ENCODE measurements at places on chromosomes 1 and 21.
A peak's percentile ranks its signal among the peaks of the same experiment; 100 is the strongest.

DNA sequence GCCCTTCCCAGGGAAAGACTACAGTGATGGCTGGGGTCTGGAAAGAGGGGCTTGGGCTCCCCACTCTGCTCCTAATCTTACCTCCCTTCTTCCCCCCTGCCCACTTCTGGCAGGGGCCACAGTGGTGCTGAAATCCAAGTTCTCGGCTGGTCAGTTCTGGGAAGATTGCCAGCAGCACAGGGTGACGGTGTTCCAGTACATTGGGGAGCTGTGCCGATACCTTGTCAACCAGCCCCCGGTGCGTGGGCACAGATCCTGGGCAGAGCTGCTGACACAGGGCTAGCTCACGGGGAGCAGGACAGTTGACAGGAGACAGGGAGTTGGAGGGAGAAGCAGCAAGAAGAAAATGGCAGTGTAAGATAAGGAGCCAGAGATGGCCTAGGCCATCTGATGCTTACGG, 2.4 kb downstream of the SLC27A3 start:
- no peak for DNase-seq

- no peak for DNase-seq
Measured at GRCh38 chr1:197096137-197096536, 29.1 kb upstream of the F13B start.

- no peak for DNase-seq
Measured at GRCh38 chr1:62790716-62791115, 6.8 kb downstream of the ATG4C start.

- no peak for DNase-seq
Measured at GRCh38 chr1:154468535-154469250, 33.3 kb upstream of the TDRD10 start.

DNA sequence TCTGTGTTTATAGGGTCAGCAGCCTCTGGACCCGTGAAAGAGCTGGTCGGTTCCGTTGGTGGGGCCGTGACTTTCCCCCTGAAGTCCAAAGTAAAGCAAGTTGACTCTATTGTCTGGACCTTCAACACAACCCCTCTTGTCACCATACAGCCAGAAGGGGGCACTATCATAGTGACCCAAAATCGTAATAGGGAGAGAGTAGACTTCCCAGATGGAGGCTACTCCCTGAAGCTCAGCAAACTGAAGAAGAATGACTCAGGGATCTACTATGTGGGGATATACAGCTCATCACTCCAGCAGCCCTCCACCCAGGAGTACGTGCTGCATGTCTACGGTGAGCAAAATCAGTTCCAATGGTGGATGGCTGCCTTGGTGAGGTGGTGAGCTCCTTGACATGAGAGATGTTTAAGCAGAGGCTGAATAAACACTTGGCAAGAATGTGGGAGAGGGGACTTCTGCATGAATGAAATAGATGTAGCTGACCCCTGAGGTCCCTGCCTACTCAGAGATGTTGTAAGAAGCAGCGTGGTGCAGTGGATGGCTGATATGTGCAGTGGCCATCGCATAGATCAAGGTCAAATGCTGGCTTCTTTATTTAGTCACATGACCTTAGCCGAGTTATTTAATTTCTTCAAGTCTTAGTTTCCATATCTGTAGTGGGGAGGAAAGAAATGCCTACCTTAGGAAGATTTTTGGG, 9.3 kb downstream of the SLAMF7 start:
- DNase-seq, result no peak

- no peak for DNase-seq
Measured at GRCh38 chr1:15424981-15425380, 13.3 kb upstream of the CTRC start.

GRCh38 chr21:45910548-45911221, 70.9 kb upstream of the COL6A1 start:
- DNase-seq, result no peak

- no peak for DNase-seq
Measured at GRCh38 chr21:33391656-33392055, 11.6 kb upstream of the IFNGR2 start.

DNA sequence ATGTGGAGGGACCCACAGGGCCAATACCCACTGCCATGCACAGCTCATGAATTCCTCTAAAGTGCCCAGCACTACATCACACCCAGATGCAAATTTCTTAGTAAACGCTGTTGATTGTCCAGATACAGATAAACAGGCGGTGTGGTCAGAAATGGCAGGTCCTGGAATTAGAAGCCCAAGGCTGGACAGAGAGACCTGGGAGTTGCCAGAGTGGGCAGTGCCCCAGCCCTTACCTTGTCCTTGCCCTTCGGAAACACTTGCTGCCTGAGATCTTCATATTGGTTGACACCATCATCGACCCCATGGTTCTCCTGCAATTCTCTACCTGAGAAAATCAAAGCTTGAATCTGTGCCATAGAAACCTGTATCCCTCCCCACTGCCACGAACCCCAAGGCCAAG, 149.3 kb upstream of the ETV3 start:
- DNase-seq, result no peak

DNA sequence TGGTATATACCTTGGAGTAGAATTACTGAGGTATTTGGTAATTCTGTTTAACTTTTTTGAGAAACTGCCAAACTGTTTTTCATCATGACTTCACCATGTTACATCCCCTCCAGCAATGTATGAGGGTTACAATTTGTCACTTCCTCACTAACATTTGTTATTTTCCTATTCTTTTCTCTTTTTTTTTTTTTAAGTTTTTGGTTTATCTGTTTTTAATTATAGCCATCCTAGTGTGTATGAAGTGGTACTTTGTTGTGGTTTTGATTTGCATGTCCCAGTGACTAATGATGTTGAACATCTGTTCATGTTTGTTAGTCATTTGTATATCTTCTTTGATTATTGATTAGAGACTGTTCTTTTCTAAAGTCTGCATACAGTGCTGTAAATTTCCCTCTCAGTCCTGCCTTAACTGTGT, 147.3 kb downstream of the HS2ST1 start:
- no peak for DNase-seq

DNA sequence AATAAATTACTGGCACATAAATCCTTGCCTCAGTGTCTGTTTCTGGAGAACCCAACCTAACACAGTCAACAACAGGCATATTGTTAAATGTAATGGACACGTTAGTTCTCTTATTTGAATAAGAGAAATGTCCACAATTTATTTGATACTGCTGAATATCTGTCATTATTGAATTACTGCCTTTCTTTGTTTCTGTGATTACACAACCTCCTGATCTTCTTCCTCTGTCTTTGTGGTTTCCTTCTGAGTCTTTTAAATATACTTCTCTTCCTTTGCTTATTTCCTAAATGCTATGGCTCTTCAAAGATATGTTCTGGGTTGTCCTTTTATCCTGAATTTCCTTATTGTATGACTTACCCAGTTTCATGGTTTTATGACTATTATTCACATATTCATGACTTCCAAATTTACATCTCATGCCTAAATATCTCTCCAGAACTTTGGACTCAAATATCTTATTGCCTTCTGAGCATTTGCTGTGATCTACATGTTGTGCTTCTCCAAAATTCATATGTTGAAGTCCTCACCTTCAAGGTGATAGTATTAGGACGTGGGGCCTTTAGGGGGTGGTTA, 39.9 kb downstream of the MSH4 start:
- DNase-seq, result no peak

DNA sequence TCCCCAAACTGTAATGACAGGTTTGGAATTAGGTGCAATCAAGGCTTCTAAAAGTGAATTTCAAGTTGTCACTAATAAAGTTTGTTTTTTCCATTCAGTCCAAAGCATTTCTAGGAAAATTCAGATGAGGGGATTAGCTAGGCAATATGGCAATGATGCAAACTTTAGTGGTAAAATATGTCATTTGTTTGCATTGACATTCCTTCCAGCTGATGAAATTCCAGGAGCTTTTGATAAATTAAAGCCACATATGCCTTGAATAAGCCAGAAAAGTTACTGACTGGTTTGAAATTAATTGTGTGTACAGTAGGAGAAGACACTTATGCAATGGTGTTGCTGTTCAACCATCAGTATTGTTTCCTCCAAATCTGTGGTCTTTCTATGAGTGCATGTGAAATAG, 57.8 kb downstream of the MROH9 start:
- DNase-seq, result no peak

DNA sequence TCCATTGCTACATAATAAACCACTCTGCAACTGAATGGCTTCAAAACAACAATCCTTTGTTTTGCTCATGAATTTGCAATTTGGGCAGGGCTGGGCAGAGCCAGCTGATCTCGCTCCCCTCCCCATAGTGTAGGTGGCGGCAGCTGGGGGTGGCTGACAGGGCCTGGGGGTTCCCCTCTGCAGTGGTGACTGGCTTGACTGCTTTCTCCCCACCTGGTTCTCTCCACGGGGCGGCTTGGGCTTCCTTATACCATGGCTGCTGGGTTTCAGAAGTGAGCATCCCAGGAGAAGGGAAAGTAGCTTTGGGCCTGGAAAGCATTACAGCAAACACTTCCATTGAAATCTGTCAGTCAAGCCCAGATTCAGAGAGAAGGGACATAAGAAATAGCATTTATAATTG, 129.7 kb upstream of the ZBTB40 start:
- DNase-seq, result peak; percentile 21

DNA sequence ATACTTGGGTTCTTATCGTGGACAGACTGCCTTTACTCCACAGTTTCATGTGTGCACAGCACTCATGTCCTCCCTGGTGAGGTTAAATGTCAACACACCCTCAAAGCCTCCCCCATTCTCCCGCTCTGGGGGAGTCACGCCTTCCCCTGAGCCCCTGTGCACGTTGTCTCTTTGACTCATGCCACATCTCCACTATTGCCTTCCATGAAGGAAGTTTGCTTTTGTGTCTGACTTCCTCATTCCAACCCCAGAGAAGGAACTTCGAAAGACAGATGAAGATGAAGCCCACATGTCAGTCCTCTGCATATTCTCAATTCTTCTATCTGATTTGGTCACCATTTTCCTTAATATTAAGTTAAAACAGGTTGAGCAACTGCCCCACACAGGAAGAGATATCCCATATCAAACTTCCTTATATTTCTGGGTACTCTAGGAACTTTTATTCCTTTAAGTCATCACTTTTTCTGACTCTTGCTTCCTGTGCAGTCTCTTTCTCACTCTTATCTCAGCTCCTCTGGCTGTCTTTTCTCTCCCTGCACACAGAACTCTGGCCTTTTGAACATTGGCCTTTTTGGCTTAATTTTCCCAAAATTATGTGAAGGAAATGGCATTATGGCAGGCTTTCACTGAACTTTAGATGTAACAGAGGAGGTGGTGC, 41.5 kb downstream of the C4BPA start:
- DNase-seq, result no peak

GRCh38 chr1:246324711-246325110, 182.4 kb downstream of the SMYD3 start:
- no peak for DNase-seq

GRCh38 chr1:81232420-81232819, 568.3 kb upstream of the ADGRL2 start:
- DNase-seq, result no peak

- no peak for DNase-seq
Measured at GRCh38 chr1:54051933-54052430, 1.0 kb downstream of the TMEM59 start.

All from ascending aorta (tissue), 2 donors.